ENCODE measurements at places on chromosomes 1 and 21.

- peak; percentile 11 for DNase-seq
Measured at GRCh38 chr1:65691152-65691900, 101.4 kb upstream of the PDE4B start.

DNA sequence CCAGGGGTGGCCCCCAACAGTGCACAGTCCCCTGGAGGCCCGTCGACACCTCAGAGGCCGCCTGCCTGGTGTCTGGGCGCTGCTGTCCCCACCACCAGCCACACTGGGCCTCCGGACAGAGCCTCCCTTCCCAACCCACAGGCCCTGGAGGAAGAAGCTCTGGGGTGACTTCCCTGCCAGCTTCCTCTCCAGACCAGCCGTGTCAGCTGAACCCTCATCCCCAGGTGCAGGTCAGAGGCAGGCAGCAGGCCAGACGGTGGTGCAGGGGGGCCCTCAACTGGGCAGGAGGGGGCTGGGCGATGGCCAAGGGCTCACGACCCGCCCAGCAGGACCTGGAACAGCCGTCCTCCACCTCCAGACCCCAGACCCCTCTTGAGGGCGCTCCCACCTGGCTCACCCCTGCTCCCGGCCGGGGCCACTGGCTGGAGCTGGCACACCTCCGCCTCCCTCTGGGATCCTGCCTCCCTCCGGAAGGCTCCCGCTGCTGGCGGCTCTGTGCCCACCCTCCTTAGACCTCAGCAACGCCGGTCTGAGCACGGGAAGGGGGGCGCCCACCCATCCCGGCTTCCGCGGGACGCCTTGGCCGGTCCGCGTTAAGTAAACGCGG, 520 bp downstream of the TNFRSF18 start:
- DNase-seq, result no peak

DNA sequence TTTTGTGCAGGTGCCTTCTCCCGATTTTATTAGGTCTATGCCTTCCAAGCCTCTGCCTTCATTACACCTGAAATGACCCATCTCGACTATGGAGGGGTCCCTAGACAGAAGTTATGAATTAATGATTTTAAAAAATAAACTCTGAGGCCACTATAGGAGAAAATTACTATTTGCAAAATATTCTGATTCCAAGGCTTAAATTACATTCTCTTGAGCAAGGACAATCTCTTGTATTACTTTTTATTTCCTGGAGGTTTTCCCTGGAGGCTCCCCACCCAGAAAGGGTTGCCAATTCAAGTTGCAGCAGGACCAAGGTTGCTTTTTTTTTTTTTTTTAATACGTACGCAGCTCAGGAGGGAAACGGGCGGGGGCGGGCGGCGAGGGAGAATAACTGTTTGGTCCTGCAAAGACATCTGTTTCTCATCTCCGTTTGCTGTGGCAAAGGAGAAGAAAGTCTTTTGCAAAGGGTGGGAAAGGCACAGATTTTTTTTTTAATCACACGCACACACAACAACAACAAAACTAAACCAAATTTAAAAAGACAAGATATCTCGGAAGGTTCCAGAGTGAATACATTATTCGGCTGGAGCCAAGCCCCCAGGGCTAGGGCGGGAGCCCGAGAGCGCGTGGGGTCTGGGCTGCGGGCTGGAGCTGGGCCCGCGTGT, 618 bp upstream of the SERTAD4 start:
- DNase-seq, result peak; percentile 44

DNA sequence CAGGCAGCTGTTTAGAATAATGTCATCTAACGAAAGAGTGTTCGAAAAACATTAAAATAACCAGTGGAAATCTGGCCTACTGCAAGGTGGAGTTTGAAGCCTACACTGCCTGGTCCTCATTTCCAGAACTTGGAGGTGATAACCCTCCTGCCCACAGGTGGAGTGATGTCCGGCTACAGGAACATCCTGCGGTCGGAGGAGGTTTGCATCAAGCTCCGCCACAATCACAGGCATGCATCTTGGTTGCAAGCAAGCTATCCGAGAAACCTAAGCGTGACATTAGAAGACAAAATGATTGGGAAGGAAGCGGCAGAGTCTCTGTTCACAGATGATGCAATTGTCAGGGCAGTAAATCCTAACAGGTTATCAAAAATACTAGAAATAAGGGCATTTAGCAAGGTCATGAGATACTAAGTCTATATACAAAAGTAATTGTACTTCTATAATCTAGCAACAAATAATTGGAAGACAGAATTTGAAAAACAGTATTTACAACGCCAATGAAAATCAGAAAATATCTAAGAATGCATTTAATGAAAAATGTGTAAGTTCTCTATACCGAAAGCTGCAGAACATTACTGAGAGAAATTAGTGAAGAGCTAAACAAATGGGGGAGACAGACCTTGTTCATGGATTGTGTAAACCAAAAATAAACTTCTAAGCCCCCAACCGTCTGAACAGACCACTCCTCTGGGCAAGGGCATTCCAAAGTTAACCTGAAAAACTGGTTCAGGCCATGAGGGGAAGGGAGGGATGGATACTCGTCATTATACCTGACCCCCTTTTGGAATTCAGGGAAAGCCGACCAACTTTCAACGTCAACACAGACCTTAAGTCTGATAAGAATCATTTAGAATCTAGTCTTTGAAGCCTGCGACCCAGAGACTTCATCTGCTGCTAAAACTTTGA, 4.7 kb upstream of the SLC19A1 start:
- DNase-seq, result peak; percentile 37

- DNase-seq, result no peak
Measured at GRCh38 chr1:94741996-94742395, 78.2 kb upstream of the SLC44A3 start.

DNA sequence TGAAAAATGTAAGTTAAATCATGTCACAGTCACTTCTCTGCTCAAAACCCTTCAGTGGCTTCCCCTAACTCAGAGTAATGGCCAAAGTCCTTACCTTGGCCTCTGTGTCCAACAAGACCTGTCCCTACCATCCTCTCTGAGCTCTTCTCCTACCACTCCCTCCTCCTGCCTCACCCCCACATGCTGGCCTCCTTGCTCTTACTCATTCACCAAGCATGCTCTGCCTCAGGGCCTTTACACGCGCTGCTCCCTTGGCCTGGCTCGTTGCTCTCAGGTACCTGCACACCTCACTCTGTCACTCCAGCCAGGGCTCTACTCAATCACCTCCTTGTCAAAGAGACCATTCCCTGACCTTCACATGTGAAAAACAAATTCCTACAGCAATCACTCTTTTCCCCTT, 54.2 kb downstream of the SEC16B start:
- no peak for DNase-seq

GRCh38 chr1:57623791-57624538, 200.1 kb upstream of the DAB1 start:
- no peak for DNase-seq

- DNase-seq, result no peak
Measured at GRCh38 chr1:19427087-19427781, 58.1 kb downstream of the CAPZB start.

DNA sequence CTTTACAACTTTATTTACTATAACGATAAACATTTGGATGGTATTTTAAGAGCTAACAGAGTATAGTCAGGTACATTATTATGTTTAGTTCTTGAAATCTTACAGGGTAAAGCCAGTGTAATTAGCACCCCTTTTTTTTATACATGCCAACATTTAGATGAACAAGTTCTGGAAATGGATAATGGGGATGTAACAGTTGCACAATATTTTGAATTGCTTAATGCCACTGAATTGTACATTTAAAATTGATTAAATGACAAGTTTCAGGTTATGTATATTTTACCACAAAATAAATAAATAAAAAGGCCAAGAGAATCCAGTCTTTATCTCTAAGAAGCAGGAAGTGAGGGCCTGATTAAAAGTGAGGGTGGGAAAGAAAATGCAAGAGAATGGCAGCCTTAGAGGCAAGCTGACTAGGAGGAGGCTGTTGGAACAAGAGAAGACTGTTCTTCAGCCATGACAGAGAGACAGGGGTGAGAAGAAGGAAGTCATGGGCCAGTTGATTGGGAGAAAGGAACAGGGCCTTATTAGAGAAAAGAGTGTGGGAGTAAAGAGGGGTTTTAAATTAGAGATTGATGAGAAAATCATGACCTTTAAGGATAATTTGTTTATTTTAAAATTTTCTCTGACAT, 49.9 kb upstream of the TNFSF18 start:
- no peak for DNase-seq

DNA sequence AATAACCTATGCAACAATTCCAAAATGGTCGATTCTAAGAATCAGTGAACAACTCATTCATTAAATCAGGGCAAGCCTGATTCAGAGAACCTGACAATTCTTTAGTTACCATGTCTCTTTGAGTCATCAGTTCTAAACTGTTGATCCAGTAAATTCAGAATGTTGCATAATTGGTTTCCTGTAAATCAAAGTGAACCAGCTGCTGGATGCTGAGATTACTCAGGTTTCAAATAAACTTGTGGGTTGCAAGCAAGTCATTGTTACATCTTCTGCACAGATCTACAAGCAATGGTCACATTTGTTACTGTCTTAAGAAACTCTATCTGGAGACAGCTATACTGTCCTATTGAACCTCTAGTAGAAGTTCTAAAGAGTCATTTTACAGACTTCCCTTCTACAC, 16.5 kb downstream of the PLA2G2D start:
- peak; percentile 24 for DNase-seq

- DNase-seq, result no peak
Measured at GRCh38 chr1:36300526-36300925, 5.6 kb upstream of the SH3D21 start.

- DNase-seq, result no peak
Measured at GRCh38 chr1:47196622-47197021, 6.8 kb upstream of the PDZK1IP1 start.
